ENCODE measurements at places on chromosomes 1 and 21.

- DNase-seq = no peak
Measured at GRCh38 chr1:219109424-219110018, 64.2 kb upstream of the LYPLAL1 start.

- DNase-seq = no peak
Measured at GRCh38 chr1:145927916-145928643, 796 bp upstream of the RBM8A start.

DNA sequence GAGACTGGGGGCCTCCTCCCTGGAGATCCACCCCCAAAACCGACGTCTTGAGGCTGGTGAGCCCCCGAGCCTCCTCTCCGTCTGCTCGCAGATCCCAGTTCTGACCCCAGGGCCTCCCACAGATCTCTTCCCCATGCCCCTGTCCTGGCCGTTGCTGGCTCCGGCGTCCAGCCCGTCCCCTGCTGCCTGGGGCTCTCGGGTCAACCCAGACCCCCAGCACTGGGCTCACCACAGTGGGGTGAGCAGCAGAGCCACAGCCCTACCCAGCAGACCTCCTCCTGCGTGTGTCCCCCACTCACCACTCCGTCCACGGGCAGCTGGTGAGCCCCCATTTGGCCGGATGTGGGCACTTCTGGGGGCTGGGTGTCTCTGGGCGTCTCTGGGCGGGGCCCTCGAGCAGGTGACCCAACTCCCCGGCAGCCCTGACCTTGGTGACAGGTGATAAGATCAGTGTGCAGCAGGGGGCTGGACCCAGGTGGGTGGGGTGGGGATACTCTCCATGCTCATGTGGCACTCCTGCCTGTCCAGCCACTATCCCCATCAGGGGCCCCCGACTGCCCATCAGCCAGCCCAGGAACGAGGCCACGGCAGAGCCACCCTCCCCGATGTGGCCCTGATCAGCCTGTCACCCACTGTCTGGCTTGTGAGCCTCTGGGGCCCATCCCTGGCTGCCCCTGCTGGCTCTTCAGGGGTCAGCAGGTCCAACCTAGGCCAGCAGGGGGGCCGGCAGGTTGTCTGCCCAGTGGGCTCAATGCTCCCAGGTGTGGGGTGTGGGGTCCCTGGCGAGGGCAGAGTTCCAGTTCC lies 709 bp downstream of the TNFRSF14 start:
- no peak for DNase-seq

DNA sequence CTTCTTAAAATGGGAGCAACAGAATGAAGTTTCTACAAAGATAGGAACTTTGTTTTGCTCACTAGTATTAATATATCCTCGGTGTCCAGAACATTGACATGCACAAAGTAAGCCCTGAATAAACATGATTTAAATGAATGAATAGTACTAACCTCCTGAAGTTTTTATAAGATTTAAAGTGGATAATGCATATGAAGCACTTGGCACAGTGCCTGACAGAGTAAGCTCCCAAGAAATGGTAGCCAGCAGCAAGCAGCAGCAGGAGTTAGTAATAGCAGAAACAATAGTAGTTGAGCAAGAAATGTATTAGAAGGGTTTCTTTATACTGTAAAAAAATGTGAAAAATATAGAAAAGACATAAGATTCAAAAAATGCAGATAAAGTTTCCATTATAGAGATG lies 258.1 kb upstream of the C1orf87 start:
- no peak for DNase-seq

DNA sequence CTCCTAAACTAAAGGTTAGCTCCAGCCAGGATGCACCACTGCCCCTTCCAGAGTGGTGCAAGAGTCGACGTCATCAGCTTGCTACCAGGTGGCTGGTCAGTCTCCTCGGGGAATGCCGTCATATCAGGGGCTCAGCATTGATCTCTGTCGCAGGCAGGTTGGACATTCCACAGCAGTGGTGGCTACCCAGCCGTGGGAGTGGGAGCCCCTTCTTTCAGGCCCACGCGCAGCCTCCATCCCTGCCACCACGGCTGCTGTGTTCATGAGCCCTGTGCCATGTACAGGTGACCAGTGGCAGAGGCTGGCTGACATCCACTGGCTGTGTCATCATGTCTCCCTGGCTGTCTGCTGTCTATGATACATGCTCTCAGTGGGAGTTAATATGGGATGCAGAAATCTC lies 25.5 kb downstream of the IL10RB start:
- no peak for DNase-seq

DNA sequence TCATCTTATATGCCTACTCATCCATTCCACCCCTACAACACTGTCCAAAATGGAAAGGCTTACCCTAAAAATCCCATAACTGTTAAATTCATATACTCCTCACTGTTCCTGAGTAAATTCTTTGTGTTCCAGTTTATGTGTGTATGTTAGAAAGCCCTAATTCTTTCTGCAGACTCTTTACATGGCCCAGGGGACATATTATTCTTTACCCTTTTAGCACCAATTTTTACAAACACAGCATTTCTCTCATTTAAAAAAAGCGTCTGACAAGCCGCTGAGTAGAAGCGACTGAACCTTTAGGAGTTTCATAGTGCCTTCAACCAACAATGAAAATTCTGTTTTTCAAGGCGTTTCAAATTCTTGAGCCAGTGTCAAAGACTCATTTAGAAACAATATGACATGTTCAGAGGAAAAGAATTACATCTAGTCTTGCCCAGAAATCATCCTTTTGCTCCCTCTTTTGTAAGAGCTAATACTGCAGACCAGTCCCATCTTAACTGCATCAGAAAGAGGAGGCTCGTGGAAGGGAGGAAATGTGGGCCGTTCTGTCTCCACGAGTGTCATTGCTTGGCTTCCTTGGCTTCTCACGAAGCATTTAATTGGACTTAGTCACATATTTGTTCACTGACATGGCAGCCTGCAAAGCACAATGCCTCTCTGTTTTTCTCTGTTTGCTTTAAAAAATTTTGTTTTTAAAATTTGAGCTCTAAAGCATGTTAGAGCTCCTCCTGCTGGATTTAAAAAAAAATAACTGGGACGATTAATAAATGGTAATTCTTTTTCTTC lies 21.3 kb upstream of the C1orf105 start:
- no peak for DNase-seq

DNA sequence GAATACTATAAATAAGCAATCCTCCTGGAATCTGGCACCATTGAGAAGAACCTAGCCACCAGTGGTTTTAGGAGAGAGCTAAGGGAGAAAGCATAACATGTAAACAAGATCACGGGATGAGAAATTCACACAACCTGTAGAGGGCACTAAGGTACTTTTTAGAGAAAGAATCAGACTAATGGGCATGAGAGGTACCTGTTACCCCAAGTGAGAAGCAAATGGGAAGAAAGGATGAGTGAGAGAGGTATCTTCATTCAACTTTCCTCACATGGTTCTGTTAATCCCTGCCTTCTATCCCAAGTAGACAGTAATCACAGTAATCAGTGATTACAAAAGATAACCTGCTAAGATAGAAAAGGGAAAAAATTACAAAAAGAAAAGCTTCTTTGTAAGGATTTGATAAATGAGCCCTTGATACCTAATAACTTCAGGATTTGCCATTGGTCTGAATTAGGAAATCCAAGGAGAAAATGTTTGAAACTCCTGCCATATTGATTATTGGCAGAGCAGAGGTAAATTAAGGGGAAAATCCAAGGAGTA lies 251.1 kb upstream of the ADGRL2 start:
- no peak for DNase-seq

GRCh38 chr1:61241411-61241838 lies 159.1 kb downstream of the NFIA start:
- no peak for DNase-seq

GRCh38 chr1:211722277-211723175 lies 47.1 kb upstream of the NEK2 start:
- DNase-seq = no peak

- no peak for DNase-seq
Measured at GRCh38 chr1:198678301-198678836, 39.5 kb downstream of the PTPRC start.

- DNase-seq = no peak
Measured at GRCh38 chr1:28243685-28244311, 7.9 kb downstream of the ATP5IF1 start.

DNA sequence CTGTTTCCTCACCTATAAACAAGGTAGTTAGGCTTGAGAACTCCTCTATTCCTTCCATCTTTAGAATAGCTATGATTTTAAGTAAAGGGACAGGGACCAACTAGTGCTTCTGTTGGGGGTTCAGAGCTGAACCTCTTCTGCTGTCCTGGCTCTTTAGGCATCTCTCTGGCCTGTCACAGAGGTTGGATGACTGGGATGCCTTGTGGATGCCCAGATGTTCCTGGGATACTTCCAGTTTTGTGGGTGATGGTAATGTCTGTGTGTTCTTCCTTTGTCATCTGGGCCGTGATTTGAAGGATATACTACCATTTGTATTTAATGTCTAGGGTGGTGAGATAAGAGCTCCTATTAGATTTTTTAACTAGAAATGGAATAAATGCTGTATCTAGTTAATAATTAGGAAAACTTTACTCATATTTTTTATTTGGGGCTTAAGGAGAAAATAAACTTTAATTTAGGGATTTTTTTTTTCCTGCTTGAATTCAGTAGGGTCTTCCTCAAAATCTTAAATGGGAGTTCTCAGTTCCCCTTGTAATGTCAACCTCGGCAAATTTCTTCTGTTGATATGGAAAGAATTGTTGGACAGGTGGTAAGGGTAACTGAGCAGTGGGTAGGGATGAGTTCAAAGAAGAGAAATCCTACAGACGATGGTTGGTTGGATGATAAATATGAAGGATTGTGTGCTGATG lies 47.2 kb downstream of the LAMC1 start:
- DNase-seq = no peak

GRCh38 chr1:10132316-10132715 lies 78.1 kb upstream of the KIF1B start:
- no peak for DNase-seq

GRCh38 chr21:34942911-34943310 lies 106.2 kb downstream of the RUNX1 start:
- no peak for DNase-seq

All from GDM1 (cell line).